DMS79 treated with DMSO at 0.1 percent for 48 hours (cell line): ENCODE measurements at places on chromosomes 6 and 20.
A peak's percentile ranks its signal among the peaks of the same experiment; 100 is the strongest.

DNA sequence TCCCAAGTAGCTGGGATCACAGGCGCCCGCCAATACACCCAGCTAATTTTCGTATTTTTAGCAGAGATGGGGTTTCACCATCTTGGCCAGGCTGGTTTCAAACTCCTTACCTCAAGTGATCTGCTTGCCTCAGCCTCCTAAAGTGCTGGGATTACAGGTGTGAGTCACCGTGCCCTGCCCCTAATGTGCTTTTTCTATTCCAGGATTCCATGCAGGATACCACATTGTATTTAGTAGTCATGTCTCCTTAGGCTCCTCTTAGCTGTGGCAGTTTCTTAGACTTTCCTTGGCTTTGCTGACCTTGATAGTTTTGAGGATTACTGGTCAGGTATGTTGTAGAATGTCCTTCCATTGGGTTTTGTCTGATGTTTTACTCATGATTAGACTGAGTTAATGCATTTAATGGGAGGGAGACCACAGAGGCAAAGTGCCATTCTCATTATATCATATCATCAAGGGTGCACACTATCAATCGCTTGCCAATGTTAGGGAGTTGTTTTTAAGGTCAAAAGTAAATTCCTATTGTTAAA is 39.6 kb upstream of the TNFAIP3 start:
- DNase-seq, result no peak

- peak; percentile 8 for DNase-seq
These were observed 145.6 kb upstream of the MANEA start for GRCh38 chr6:95431637-95432228.

GRCh38 chr6:139713900-139714506 is 339.6 kb upstream of the CITED2 start:
- no peak for DNase-seq

GRCh38 chr6:152313542-152314482 is 323.4 kb downstream of the SYNE1 start:
- DNase-seq, result no peak

GRCh38 chr20:8248051-8248450 is 116.0 kb downstream of the PLCB1 start:
- DNase-seq, result no peak

DNA sequence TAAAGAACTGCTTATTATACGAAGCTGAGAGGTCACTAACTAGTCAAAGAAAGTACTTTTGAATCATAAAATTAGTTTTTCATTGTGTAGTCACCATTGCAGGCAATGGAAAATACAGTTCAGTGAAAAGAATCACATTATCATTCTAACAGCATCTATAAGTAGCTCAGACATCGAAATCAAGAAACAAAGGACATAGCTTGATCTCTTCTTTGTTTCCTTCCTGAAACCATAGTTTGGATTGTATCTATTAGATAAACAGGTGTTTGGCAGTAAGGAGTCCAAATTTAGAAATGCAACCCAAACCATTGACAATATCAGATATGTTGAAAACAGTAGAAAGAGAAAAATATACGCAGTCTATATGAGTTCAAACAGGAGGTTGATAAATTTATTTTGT is 697.3 kb downstream of the TFAP2A start:
- no peak for DNase-seq

DNA sequence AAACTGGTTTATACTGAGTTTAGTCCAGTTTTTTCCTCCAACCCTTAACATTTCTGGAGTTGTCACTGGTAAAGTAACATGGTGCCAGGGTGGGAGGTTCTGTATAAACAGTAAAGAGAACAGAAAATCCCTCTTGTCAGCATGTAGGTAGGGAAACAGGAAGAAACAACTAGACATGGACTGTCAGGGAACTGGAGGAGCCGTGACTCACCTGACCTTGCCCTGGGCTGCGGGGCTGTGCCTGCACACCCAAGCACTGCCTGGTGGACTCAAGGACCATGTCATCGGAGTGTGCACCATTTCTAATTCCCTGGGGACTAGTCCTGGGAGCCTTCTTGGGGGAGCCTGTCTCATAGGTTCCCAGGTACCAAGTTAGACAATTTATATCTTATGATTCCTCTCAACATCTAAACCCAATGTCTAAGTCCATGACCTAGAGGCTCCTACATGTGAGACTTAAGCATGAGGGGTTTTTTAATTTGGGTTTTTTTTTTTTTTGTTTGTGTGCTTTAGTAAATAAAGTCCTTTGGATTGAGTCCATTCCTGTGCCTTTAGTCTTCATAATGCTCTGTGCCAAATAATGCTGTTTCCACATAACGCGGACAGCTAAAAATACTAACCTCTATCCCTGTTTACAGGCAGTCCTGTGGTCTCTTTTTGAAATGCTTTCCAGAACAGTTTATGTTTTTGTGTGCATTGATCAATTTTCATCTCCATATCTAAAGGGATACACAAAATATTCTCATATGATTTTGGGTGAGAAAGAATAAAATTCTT is 136.9 kb upstream of the SUPT3H start:
- no peak for DNase-seq

DNA sequence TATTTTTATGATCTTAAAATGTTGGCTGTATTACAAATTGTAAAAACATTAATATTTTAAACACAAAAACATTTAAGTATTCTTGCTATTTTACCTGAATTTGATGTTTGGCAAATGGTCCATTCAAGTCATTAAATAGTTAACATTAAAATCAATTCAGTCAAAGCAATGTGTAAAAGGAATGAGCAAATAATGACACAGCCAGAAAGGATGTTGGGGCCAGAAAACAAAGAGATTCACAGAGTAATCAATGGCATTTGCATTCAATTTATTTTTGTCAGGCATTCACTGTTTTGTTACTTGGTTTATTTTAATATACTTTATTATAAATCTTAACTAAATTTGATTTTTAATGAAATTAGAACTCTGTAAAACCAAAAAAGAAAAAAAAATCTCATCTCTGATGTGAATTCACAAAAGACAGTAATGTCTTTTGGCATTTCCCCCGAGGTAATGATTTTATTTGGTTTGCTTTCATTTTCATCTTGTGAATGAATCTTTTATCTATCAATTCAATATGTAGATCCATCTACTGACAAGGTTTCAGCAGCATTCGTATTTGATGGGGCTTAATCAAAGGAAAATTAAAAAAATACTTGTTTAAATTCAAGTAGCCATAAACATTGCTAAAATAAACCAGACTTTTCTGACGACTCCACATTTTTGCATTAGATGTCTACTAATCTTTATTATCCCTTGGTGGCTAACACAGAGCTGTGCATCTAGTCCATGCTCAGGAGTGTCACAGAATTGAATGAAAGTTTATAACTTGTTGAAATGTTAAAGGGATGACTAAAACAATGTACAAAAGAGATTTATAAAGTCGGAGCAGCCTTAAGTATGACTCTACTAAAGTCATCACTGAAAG is 866.7 kb upstream of the GJE1 start:
- DNase-seq, result no peak

- DNase-seq, result peak; percentile 65
These were observed 425 bp downstream of the HBS1L start for GRCh38 chr6:135054226-135054568.

GRCh38 chr6:165950316-165950715 is 217.3 kb downstream of the TBXT start:
- no peak for DNase-seq

DNA sequence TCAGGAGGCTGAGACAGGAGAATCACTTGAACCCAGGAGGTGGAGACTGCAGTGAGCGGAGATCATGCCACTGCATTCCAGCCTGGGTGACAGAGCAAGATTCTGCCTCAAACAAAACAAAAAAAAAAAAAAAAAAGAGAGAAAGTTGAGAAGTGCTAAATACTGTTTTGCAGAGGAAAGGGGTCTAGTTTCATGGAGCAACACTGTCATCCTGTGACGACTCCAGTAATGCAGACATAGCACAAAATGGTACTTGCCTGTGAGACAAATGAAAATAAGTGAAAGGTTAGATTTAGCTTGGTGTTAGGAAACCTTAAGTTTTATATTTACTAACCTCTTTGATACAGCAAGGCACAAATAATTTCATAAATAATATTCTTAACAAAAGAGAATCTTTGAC is 29.7 kb downstream of the CEP162 start:
- DNase-seq, result no peak

- DNase-seq, result no peak
These were observed 555.3 kb upstream of the MAP3K7 start for GRCh38 chr6:91142154-91142553.
